ENCODE measurements at places on chromosomes 7 and 10. TPM values are rescaled to one million over a fixed set of nuclear protein-coding genes. Genes with fewer than 3 reads are reported as not detected.

SPDYE1 gene
- not detected for total RNA-seq

SFTPA1 gene
- total RNA-seq = 3.7 TPM

- DNase-seq = no peak
Observed at GRCh38 chr7:96727534-96728088, 18.0 kb upstream of the SEM1 start.

- DNase-seq = no peak
Observed at GRCh38 chr10:2942938-2943337, 124.4 kb upstream of the PFKP start.

MOGAT3 gene
- total RNA-seq = not detected

NOS3 gene
- total RNA-seq = 0.32 TPM

DNA sequence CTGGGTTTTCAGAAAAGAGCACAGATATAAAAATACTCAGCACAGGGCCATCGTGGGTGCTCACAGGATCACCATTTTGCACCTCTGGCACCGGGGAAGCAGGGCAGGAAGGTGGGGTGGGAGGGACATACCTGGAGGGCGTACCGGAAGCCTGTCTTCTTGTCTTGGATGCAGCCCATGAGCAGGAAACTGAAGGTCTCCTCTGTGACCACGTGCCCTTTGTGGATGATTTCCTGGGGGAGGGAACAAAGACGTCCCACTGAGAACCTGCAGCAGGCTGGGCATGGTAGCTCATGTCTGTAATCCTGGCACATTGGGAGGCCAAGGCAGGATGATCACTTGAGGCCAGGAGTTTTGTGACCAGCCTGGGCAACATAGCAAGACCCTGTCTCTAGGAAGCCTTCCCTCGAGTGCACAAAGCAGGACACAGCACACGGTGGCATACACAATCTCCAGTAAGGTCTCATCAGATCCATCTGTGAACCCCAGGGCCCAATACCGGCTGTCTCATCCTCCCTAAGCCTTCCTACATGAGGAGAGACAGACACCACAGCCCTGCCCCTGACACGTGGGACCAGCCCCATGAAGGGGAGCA is 9.5 kb downstream of the PTCD1 start:
- no peak for DNase-seq

GRCh38 chr10:6912424-6912823 is 332.3 kb upstream of the PRKCQ start:
- no peak for DNase-seq

- DNase-seq = no peak
Observed at GRCh38 chr7:94364816-94365215, 29.9 kb upstream of the COL1A2 start.

CRTAC1 gene
- total RNA-seq = 0.10 TPM

DNA sequence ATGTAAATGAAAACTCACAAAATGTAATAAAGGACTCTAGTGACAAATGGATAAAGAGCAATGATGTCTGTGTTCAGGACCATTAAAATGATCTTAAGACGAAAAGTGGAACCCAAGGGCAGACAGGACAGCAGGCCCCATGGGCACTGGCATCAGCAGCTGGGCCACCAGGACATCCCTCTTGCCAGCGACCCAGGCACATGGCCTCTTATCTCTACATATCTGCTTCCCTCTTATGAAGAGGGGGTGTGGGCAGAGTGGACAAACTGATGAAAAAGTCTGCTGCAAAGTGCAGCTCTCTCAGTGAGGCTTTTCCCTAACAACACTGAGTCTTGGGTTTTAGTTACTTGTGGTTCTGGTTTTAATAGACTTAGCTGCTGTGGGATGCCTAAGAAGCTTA is 44.8 kb upstream of the ANKRD1 start:
- DNase-seq = no peak

ALDH18A1 gene
- total RNA-seq = 121 TPM

- DNase-seq = no peak
Observed at GRCh38 chr10:25701652-25702051, 232.4 kb upstream of the MYO3A start.

GRCh38 chr10:94011296-94011695 is 17.6 kb downstream of the PLCE1 start:
- no peak for DNase-seq

DNA sequence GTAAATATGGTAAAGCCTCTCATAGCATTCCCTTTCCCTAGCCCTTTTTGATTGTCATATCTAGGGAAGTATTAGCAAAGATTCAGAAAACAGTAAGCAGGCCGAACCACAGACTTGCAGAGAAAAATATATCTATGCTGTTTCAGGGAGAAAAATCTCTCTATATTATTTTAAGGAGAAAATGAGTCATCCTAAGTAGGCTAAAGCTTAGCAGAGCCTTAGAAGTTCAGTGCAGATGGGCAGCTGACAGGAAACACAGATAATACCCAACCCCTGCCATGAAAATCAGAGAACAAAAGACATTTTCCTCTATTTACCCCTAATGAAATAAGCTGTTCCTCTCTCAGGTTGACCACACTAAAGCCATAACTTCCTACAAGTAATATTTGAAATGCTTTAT is 16.5 kb downstream of the C1QL3 start:
- DNase-seq = no peak

AKR1D1 gene
- total RNA-seq = not detected

GRID2IP gene
- not detected for total RNA-seq

DNA sequence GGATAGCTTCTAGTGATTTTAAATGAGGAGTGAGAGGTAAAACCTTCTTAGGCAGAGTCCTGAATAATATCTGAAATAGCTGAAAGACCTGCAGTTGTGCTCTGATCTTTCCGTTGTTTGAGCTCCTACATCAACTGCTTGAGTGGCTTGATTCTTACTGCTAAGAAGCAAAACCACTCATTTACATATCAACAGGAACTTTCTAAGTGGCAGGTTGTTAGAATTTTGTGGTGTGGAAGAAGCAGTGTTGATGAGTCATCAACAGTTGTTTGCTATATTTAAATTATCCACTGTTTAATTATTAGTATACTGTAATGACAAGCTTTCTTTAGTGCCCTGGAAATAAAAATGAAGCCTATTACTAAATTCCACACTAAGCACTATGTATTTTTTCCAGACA is 689.5 kb downstream of the DNAJB9 start:
- no peak for DNase-seq

- DNase-seq = no peak
Observed at GRCh38 chr10:93030409-93030808, 30.2 kb upstream of the CYP26C1 start.

- peak; percentile 8 for DNase-seq
Observed at GRCh38 chr7:39406467-39406866, 159.7 kb upstream of the YAE1 start.

All from GM12878 (cell line).